ENCODE measurements at places on chromosomes 7 and 10. TPM values are rescaled to one million over a fixed set of nuclear protein-coding genes. Genes with fewer than 3 reads are reported as not detected.

HECW1 gene
- not detected for total RNA-seq

PPP1R17 gene
- total RNA-seq: not detected

INSIG1 gene
- 140 TPM for total RNA-seq

SLC39A12 gene
- under 0.01 TPM for total RNA-seq

SEMA3E gene
- 0.37 TPM for total RNA-seq

PHF14 gene
- 45.8 TPM for total RNA-seq

SPDYE11 gene
- total RNA-seq: not detected

LIPN gene
- total RNA-seq: not detected

FRAT2 gene
- 28.8 TPM for total RNA-seq

CLDN4 gene
- 1.2 TPM for total RNA-seq

PAX4 gene
- not detected for total RNA-seq

TMEM270 gene
- total RNA-seq: not detected
